Hematopoietic multipotent progenitor cell treated with erythropoietin and hydrocortisone succinate and interleukin-3 and kit ligand, for 4 days (in vitro differentiated cells): ENCODE measurements at places on chromosomes 16 and 17.

DNA sequence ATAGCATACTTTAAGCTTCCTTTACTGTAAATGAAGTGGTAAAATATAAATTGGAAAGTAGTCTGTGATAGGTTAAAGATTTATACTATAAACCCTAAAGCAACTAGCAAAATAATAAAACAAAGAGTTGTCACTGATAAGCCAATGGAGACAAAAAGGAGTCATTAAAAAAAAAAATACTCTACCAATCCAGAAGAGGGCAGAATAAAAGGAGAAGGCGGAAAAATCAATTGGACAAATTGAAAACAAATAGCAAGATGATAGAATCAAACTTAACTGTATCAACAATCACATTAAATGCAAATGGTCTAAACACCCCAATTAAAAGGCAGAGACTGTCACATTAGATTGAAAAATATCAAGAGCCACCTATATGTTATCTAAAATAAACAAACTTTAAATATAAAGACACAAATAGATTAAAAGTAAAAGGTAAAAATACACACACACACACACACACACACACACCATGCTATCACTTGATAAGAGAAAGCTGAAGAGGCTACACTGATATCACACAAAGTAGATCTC, 71.8 kb downstream of the CACNG1 start:
- no peak for DNase-seq

- DNase-seq = no peak
Measured at GRCh38 chr16:20883554-20884239, 16.5 kb downstream of the DCUN1D3 start.

- DNase-seq = no peak
Measured at GRCh38 chr17:33447090-33447489, 154.0 kb upstream of the ASIC2 start.

DNA sequence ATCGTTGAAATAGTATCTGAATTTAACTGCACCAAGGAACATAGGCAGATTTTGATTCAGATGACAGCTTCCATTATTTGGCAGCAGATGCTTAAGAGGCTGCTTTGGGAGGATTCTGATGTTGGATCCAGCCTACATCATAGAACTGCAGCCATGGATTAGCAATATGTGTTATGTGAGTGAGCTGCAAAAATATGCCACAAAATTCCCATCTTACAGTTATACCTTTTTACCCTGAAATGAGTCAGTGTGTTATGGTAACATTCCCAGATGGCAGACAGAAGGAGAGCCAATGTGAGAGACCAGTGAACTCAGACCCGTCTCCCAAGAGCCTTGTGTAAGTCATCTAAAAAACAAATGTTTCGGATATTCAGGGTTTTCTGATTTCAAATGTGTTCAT, 206.1 kb downstream of the CDH13 start:
- DNase-seq = no peak

- DNase-seq = peak; percentile 18
Measured at GRCh38 chr17:16515933-16516332, 23.9 kb upstream of the LRRC75A start.

DNA sequence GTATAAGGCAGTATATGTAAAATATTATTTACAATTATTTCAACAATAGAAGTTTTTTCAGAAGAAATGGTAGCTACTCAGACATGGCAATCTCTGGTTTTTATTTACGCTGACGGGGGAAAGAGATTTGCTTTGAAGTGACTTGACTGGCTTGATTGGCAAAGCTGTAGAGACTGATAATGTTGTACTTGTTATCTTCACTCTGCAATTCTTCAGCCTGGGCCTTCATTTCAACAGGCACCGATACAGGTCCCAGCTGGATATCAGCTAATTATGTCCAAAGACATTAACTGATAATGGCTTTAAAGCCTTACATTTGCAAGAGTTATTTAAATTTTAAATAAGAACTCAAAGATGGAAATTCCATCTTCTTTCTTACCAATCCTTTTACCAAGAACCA, 151.4 kb upstream of the HS3ST3A1 start:
- peak; percentile 1 for DNase-seq

- DNase-seq = no peak
Measured at GRCh38 chr17:34917381-34917780, 43.9 kb downstream of the CCT6B start.

DNA sequence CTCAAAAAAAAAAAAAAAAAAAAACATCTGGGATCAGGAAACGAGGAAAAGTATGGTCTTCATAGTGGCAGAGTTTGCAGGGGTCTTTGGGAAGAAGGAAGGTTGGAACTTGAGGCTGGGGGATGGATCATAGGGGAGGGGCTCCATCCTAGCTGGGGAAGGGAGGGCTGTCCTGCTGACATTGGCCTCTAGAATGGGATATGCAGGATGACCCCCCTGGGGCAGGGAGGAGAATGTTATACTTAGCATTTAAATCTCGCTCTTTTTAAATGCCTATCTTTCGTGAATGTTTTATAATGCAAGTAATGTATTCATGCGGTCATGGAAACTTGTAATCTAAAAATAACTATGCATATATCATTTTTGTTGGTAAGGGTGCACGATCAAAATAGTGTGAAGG, 33.2 kb downstream of the TMEM235 start:
- peak; percentile 21 for DNase-seq
